ENCODE measurements at places on chromosomes 12 and 14. TPM values are rescaled to one million over a fixed set of nuclear protein-coding genes. Genes with fewer than 3 reads are reported as not detected.

- DNase-seq = no peak
Measured at GRCh38 chr12:55933169-55933798, 2.3 kb downstream of the DGKA start.

DNA sequence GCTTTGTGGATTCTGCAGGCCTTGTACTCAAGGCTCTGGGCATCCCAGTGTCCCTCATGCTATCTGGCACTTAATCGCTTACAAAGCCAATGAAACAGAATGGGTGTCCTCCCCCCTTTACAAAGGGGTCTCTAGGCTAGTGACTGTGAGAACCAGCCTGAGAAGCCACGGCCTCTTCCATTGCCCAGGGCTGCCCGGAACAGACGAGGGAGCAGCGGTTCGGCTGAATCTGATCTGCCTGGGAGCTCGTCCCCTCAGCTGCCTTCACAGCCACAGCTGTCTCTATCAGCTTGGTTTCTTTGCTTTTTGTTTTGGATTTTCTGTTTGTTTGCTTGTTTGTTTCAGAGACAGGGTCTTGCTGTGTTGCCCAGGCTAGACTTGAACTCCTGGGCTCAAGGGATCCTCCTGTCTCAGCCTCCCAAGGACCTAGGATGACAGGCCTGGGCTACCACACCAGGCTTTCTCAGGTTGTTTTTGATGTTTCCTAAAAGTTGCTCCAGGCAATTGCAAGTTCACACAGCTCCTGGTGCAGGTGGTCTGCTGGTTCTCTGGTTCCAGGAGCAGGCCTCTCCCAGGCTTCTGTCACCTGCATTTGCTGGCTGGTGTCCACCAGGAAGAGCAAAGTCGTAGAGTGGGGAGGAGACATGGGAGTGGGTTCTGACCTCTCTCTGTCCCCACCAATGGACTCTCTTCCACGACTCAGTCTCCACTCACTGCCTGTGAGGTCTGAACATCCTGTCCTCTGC lies 10.9 kb upstream of the RIN3 start:
- no peak for DNase-seq

DNA sequence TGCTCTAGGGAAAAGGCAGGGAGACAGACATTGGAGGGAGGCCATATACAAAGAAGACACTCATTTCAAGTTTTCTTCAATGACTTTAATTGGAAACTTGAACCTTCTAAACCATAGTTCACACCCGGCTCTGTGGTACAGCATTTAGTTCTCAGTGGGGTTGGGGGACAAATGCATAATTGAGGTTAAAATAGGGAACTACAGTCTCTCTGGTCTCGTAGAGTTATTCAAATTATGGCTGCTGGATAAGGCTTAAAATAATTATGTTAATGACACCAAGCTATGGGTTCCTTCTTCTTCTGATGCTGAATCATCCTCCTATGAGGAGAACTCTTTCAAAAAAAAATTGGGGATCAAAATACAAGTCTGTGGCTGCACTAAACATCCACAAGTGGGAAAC lies 3.8 kb upstream of the RPAP3 start:
- no peak for DNase-seq

DNA sequence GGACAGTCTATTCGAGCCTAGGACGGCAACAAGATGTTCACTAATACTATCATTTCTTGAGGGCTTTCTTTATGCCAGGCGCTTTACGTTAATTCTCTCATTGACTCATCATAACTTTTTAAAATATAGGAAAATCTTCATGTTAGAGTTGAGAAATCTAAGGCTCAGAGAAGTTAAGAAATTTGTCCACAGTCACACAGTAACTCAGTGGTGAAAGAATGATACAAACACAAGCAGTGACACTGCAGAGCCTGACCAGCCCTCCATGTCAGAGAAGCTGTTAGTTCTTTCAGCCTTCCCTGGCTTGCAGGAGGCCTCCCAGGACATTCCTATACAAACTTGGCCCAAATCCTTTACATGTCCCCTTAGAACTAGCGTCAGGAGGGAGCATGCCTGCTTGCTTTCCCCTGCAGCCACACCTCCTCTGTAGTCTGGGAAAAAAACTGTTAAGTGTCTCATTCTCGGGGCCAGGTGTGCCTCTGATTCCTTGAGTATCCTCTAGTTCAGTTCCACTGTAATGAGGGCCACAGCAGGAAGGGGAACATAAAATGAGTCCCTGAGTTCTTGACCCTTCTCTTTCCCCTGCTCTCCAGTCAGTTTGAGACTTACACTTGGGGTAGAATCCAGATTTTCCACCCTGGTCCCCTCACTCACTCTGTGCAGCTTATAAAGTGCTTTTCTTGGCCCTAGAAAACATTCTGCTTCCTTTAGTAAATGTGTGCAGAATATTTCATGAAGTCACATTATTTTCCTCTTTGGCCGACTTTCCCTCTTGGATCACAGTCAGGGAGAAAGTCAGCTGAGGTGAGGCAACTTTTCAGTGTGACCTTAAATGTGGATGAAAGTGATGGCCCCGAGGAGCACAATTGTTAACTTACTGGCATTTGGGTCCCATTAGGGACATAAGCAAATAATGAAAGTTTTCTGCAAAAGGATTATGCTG lies 152.2 kb upstream of the HIF1A start:
- no peak for DNase-seq

GRCh38 chr12:90543374-90543773 lies 411.6 kb downstream of the CCER1 start:
- DNase-seq = peak; percentile 8

DNA sequence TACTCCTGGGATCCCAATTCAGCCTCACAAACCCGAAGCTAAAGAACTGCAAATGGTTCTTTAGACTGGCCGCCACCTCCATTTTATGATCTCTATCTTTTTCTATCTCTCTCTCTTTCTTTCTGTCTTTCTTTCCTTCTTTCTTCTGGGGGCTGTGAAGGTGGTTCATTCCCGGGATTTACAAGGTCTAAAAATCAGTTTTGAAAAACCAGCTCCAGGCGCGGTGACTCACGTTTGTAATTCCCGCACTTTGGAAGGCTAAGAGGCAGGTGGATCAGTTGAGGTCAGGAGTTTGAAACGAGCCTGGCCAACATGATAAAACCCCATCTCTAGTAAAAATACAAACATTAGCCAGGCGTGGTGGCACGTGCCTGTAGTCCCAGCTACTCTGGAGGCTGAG lies 67.2 kb upstream of the VASH1 start:
- DNase-seq = no peak

- DNase-seq = no peak
Measured at GRCh38 chr14:96016501-96017160, 22.5 kb upstream of the C14orf132 start.

GRCh38 chr12:68148261-68148951 lies 11.1 kb downstream of the IFNG start:
- DNase-seq = no peak

GRCh38 chr12:12024911-12025682 lies 45.6 kb upstream of the BCL2L14 start:
- no peak for DNase-seq

DNA sequence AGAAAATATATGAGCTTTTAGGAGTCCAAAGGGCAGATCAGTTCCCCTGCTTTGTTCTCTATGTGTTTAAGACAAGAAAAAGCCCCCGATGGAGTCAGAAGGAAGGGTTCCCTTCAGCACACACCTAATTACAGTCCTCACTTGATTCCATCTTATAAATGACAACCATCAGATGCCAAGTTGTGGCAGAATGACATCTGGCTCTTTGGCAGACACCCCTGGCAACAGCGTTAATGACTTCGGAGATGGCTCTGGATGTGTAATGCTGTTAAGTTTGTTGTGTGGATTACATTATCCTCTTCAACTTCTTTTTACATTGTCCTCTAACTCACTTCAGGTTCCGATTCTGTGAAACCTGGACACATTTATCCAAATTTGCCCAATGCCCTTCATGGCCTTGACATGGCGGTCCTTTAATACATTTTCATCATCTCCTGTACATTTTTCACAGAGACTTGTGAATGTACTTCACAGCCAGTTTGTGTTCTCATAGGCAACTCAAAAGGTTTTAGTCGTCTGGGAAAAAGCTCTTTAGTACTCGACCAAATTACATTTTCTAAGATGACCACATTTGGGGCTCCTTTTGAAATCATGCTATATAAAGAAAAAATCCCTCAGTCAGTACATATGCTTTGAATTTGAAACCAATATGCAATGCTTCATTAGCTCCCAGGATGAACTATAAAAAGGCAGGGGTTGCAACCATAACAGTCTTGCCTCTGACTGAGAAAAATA lies 667.8 kb downstream of the NOVA1 start:
- no peak for DNase-seq

- DNase-seq = no peak
Measured at GRCh38 chr14:25350021-25350420, 300.1 kb upstream of the STXBP6 start.

SLC38A4 gene
- 5.0 TPM for polyA plus RNA-seq

SOAT2 gene
- 0.23 TPM for polyA plus RNA-seq

CELA1 gene
- not detected for polyA plus RNA-seq

DBX2 gene
- polyA plus RNA-seq = not detected

ZFHX2 gene
- 6.2 TPM for polyA plus RNA-seq

SOX5 gene
- polyA plus RNA-seq = 35.5 TPM
